ENCODE measurements at places on chromosomes 4 and X.

DNA sequence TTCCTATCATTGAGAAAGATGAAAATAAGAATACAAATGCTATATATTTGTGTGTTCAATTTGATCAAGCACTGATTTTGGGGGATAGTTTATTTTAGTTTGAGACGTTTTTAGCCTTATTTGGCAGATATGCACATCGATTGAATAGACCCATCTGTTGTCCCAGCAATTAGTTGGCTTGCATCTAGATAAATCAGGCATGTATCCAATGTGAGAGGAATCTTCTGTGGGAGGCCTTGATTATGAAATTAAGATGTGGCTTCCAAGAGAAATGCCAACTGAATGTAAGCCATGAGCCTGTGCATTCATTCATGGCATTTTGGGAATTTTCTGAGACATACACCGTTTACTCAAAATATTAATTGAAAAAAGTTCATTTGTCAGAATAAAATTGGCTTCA, 623.1 kb downstream of the TECRL start:
- no peak for DNase-seq

DNA sequence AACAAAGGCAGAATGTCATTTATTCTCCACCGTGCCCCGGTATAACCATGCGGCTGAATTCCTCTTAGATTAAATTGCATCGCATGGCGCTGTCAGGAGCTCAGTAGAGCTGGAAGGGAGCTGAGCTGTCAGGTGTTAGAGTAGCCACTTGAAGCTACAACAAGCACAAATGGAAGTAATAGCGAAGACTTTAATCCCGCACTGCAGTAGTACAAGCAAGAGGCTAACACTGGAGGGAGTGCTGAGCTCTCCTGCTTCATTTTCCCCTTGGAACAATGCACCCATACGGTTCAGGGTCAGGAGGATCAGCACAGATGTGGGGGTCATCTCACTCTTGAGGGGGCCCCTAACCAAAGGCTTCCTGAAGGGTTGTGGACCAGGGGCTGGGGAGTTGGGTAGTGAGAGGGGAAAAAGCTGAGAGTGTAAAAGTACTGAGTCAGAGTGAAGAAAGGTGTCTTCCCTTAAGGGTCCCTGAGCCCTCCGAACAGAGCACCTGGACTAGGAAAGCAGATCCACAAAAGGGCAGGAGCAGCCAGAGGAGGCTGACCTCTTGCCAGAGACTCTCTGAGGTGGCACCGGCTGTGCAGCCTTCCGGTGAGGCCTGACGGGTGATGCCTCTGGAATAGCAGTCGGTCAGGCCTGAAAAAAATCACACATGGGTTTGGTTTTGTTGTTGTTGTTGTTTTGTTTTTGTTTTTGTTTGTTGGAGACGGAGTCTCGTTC, 36.0 kb upstream of the CBR4 start:
- no peak for DNase-seq

DNA sequence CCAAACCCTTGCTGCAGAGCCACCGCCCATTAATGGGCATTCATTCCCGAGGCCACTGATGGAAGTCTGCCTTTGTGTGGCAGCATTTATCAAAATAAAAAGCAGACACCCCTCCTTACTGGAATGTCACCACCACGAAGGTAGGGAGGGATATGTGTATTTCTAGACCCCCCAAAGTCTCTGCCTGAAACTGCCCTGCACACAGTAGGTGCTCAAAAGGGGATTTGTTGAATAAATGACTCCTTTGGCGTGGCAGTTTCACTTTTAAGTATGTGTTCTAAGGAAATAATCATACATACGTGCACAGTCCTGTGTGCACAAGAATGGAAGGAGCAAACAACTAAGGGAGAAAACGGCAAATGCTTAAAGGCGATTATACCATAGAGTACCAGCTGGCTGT, 23.6 kb upstream of the GLOD5 start:
- no peak for DNase-seq

GRCh38 chrX:49100704-49101628, 21.3 kb upstream of the WDR45 start:
- peak; percentile 80 for DNase-seq

DNA sequence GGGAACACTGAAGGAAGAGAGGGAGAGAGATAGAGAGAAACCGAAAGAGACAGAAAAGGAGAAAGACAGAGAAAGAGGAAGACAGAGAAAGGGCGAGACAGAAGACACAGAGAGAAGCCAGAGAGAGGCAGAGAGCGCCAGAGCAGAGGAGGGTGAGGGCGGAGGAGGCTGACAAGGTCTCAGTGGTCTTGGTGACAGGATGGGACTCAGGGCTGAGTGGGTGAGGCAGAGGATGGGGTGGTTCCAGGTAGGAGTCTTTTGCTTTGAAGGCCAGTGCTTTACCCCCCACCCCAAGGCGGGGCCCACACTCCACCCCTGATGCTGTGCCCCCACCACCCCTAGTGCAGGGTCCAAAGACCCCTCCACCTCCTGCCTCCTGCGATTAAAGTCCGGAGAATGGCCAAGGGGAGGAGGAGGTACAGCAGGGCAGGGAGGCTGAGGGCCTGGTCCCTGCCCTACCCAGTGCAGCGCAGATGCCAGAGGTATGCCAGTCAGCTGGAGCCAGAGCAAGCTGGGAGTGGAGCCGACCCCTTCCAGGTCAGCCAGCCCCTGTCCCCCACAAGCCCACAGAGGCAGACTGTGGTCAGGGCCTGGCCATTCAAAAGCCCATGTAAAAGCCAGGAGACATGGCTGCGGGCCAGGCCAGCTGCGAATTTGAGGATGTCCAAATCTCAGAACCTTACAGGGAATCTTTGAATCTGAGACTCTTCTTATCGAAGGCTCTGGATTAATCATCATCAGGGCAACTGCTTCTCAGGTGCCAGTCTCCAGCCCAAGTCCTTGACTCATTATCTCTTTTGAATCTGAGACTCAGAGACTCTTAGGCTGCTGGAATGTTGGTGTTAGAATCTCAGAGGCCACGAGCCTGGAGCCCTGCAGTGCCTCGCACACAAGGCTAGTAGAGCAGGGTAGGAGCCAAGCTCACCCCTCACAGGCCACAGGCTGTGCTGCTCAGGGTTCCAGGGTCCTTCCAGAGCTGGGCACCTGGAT, 758 bp downstream of the IQSEC2 start:
- no peak for DNase-seq

DNA sequence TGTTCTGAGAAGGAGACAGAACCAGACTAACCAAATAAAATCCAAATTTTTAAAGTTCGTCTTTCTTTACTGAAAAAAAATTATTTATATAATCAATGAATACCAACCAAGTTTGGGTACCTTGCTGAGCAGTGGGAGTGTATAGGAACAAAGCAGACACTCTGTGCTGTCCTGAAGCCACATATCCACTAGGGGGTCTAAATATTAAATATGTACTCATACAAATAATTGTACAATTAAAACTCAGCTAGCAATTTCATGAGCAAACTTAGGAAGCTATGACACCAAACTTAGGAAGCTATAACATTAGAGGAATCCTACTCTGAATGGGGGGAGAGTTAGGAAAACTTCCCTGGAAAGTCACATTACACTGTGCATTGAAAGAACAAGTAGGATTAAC, 582.0 kb upstream of the EPHA5 start:
- DNase-seq = no peak

- DNase-seq = no peak
These were observed 204.8 kb downstream of the TRAM1L1 start for GRCh38 chr4:116880625-116881024.

- no peak for DNase-seq
These were observed 21.8 kb upstream of the AGA start for GRCh38 chr4:177464026-177464425.

GRCh38 chrX:132118358-132118757, 9.5 kb downstream of the FRMD7 start:
- no peak for DNase-seq

- DNase-seq = no peak
These were observed 5.4 kb upstream of the ADGRG2 start for GRCh38 chrX:19127649-19128168.

GRCh38 chrX:34629572-34629971, 27.5 kb downstream of the TMEM47 start:
- no peak for DNase-seq

DNA sequence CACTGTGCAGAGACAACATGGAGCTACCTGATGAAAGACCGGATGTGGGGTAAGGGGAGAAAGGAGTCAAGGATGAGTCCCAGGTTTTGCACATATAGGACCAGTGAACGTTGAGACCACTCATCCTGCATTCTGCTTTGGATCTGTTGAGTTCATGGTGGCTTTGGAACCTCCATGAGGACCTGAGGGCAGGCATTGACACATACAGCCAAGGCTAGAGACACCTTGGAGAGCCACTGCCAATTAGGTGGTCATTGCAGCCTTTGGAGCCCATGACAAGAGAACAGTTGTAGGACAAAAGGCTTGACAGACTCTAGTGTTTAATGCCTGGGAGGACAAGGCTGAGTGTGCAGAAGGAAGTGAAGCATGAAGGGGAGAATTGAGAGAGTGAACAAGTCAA, 87.9 kb downstream of the STK32B start:
- no peak for DNase-seq

DNA sequence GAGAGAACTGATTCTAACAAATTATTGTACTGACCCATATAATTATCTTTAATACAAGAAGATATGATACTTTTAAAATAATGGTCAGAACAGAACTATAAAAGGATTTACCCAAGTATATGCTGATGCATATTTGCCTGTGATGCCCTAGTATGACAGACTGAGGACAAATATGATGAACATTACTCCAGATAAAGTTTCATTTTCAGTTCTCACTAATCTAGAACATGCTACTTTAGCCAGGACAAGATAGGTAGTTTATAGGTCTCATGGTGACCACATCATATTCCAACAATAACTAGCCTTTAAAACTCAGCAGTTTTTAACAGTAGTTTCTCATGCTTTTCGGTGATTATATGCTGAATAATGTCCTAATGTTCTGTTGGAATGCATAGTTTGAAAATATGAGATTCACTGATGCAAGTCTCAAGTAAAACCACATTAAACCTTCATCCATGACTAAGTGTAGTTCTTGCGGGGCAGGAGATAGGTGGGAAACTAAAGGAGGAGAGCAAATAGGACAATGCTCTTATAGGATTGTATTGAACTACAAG, 295.2 kb upstream of the AGA start:
- DNase-seq = no peak

GRCh38 chr4:39548425-39549067, 21.3 kb upstream of the UGDH start:
- no peak for DNase-seq

- DNase-seq = no peak
These were observed 134.2 kb downstream of the EIF4E start for GRCh38 chr4:98794565-98795205.

GRCh38 chr4:119005928-119006460, 117.3 kb downstream of the SYNPO2 start:
- DNase-seq = no peak

DNA sequence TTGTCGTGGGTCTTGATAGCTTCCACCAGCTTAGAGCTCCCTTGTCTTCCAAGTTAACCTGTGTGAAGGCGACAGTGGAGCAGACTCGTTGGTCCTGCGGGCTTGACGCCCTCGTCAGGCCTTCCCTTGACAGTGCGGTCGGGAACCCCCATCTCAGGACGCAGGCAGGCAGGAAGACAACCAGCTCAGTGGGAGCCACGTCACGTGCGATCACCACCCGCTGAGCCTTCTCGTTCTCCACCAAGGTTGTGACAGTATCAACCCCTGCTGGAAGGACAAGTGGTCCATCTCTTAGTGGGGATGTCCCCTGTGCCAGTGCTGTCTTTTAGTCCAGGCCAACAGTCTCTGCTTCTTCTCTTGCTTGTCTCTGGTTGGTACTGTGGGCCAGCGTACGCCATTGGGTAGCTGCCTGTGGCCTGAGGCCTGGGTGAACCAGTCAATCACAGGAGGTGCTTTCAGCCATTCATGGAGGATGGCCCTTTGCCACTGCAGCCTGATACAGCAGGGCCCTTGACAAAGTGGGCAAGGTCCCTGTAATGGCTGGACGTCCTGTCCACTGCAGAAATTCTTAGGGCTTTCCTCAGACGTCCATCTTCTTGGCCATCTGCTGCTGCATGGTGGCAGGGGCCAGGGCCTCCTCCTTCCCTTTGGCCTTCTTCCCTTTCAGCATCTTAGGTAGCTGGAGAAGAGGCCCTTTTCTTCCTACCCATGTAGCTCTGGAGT, 31.4 kb downstream of the RGS12 start:
- DNase-seq = no peak

DNA sequence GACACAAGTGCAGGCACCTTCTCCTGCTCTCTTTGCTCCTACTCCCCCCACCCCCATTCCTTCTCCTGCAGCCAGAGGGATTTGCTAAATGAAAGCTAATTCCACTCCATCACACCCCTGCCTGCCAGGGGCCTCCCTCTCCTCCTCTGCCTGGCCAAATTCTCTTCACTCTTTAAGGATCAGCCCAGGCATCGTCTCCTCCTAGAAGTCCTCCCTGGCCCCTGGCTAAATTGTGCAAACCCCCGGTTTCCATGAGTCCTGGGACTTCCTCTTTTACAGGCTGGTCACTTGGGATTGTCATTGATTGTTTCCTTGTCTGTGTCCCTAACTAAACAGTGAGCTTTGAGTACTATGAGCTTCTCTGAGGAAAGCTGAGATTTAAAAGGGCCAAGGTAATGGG, 8.7 kb upstream of the ABLIM2 start:
- DNase-seq = no peak

DNA sequence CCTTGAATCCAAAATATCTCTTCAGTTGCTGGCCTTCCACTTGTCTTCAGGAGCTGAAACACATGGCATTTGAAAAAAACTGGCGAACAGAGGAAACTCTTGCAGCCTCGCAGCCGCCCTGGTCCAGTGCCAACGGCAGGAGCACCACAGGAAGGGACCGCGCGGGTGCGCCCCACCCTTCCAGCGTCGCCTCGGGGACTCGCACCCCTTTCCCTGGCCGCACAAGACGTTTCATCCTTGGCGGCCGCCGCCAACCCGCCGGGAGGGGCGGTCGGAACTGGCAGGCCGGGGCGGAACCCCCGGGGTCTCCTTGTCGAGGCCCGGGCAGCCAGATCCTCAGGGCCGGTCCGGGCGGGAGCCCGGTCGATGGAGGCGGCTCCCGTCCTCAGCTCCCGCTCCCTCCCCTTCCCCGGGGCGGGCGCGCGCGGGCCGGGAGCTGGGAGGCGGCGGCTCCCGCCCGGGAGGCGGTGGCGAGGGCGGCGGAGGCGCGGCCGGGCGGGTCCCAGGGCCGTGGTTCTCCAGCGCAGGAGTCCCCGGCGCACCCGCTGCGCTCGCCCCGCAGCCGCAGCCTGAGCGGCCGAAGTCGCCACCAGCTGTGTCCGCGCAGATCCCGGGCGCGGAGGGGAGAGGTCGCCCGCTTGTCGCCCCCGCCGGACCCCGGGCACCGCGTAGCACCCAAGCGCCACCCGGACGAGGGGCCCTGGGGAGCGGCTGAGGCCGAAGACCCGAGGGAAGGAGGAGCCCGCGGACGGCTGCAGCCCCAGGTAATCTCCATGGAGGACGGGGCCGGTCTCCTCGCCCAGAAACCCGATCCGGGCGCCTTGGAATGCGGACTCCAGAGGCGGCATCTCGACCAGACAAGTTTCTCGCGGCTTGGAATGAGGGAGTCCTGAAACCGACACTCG, 886 bp upstream of the NDST3 start:
- DNase-seq = peak; percentile 5

DNA sequence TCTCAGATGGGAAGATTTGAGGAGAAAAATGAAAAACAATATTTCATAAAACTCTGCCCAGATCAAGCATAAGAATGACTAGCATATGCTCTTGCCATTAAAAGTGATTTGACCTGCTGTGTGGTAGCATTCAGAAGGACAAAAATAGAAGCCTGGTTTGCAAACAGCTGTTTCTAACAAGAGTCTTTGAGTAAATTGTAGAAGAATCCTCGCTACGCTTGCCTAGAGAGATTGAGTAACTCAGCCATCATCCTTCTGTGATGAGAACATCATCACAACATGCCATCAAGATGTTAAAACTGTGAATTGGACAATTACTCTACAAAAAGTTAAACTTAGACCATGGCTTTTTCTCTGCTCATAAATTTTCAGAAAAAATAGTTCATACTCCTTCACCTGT, 168.9 kb upstream of the PUDP start:
- DNase-seq = no peak
